HT1080 (cell line): ENCODE measurements at places on chromosomes 1 and 21.

GRCh38 chr1:55827350-55827749 is 612.2 kb upstream of the USP24 start:
- peak; percentile 88 for DNase-seq

DNA sequence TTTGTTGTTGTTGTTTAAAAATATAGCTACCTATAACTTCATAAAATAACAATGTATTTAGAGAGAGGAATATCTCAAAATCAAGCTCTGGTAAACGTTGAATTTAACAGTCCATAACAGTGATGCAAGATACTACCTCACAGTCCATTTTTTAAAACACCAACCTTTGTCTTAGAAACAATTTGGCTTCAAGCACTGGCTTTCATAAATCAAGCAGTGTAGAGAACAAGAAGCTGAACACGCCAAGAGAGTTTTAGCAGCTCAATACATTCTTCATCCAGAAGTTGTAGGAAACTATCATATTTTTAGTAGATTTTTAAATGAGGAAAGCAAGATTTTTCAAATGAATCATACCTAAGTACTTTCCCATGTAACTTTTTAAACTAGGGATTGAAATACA is 334.3 kb upstream of the ADAMTS5 start:
- no peak for DNase-seq

GRCh38 chr1:151005729-151006319 is 878 bp downstream of the MINDY1 start:
- DNase-seq = no peak

- peak; percentile 93 for DNase-seq
Observed at GRCh38 chr21:38773099-38774061, 32.3 kb upstream of the ETS2 start.

DNA sequence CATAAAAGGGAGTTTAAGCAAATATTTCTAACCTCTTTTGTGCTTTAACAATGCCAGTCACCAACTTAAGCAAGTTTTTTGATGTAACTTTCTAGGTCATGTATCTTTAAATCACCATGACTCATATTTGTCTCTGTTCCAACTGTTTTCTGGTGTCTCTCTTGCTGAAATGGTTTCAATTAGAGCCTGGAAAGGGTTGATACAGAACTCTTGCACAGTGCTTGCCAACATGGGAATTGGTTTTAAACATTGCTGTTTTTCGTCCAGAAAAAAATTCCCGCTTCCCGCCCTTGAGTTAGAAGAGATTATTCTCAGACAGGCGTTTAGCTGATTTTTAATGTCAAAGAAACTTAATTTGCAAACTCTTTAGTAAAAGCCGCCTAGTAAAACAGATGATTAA is 46.4 kb upstream of the SLC22A15 start:
- peak; percentile 53 for DNase-seq

- peak; percentile 97 for DNase-seq
Observed at GRCh38 chr1:67570486-67571143, 114.4 kb upstream of the GADD45A start.

DNA sequence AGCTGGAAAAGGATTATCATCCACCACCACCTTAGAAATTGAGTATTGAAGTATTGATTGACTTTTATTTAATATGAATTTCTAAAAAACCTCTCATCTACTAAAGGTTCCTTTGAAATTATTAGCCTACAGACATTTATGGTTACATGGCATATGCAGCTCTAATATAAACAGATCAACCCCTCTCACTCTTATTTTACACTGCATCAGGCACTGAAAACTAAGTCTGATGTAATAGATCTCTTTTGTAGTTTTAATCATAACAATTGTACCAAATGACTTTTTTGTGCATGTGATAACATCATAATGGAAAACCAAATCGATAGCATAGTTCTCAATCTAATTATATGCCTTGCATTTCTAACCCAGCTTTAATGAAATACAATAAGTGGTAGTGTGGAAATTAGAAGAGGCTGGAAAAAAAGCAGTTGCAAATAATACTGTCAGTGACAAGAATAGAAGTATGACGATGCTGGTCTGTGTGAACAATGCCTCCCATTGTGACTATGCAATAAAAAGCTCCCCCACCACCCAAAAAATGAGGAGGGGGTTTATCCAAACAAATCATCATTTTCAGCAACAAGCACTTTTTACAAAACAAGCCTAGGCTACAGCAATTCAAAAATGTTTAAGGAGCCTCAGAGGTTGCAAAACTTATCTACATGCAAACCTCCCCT is 426.5 kb upstream of the NFIA start:
- no peak for DNase-seq

GRCh38 chr1:163054181-163054591 is 15.0 kb upstream of the RGS4 start:
- no peak for DNase-seq

GRCh38 chr1:52365071-52365745 is 797 bp downstream of the CC2D1B start:
- DNase-seq = peak; percentile 72

DNA sequence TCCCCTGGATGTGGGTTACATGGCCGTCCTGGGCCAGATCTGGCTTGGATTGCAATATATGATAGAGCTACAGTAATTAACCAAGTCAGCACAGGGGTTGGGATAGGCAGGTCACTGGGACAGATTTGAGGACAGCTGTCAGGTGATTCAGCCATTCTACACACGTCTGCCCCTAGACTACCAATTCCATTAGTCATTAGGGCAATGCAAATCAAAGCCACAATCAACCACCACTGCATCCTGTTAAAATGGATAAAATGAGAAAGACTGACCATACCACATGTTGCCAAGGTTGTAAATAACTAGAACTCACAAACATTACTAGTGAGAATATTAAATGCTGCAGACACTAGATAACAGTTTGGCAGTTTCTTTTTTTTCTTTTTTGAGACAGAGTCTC is 16.0 kb downstream of the C21orf58 start:
- peak; percentile 86 for DNase-seq

DNA sequence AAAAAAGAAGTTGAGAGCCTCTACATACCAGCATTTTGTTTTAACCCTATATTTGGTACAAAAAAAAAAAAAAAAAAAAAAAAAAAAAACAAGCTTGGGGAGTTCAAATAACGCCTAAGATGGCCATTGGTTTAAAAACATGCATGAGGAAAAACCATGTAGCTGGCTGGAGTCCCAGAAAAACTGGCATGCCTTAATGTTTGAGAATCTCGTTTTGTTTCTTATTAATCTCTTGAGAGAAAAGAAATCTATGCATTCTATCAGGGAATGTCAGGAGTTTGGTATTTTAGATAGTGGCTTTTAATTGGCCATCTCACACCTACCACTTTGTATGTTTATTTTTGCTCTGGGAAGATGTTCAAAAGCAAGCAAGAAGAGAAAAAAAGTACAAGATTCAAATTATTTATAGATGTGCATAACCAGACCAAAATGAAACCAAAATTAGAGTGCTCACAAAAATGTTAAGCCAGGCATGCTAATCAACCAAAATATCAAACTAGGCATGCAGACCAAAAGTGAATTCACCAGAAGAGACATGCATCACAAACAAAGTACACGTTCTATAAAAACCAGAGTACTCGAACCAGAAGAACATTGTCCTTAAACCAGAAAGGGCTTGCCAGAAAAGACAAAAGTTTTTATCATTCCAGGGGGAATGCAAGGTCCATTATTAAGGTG is 156.6 kb downstream of the AK5 start:
- DNase-seq = no peak

- DNase-seq = no peak
Observed at GRCh38 chr1:116733476-116734365, 20.5 kb upstream of the CD2 start.

- peak; percentile 63 for DNase-seq
Observed at GRCh38 chr1:178397678-178398077, 99.1 kb downstream of the CLEC20A start.

DNA sequence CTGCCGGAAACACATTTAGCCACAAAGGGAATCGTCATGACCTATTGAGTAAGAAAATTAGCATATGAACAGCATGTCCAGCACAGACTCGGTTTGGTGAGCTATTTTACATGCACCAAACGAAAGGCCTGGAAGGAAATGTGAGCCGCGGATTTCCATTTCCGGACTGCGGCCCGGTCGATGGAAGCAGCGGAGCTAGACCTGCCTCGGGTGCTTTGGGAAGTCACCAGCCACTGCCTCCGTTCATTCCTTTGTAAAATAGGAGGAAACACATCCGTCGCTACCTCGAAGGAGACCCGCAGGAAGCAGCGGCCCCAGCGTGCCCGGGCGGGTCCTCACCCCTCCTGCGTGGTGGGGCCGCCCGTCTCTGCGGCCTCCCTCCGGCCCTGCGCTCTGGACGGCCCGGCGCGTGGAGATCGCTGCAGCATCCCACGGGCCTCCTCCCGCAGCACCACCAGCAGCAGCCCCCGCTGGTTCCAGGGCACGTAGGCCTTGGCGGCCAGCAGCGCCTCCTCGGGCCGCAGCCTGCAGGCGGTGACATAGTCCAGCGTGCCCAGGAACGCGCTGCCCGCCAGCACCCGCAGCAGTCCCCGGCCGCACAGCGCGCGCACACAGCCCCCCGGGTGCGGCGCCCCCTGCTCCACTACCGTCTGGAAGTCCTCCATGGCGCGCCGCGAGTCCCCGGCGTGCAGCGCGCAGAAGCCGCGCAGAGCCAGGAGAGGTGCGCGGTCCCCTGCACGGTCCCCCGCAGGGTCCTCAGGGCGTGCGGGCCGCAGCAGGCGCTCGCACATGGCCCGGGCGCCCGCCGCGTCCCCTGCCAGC is 12.1 kb downstream of the TTC34 start:
- DNase-seq = no peak

- peak; percentile 98 for DNase-seq
Observed at GRCh38 chr1:217660353-217661062, 29.4 kb downstream of the SPATA17 start.

GRCh38 chr1:234999513-234999940 is 129.1 kb downstream of the TOMM20 start:
- no peak for DNase-seq

DNA sequence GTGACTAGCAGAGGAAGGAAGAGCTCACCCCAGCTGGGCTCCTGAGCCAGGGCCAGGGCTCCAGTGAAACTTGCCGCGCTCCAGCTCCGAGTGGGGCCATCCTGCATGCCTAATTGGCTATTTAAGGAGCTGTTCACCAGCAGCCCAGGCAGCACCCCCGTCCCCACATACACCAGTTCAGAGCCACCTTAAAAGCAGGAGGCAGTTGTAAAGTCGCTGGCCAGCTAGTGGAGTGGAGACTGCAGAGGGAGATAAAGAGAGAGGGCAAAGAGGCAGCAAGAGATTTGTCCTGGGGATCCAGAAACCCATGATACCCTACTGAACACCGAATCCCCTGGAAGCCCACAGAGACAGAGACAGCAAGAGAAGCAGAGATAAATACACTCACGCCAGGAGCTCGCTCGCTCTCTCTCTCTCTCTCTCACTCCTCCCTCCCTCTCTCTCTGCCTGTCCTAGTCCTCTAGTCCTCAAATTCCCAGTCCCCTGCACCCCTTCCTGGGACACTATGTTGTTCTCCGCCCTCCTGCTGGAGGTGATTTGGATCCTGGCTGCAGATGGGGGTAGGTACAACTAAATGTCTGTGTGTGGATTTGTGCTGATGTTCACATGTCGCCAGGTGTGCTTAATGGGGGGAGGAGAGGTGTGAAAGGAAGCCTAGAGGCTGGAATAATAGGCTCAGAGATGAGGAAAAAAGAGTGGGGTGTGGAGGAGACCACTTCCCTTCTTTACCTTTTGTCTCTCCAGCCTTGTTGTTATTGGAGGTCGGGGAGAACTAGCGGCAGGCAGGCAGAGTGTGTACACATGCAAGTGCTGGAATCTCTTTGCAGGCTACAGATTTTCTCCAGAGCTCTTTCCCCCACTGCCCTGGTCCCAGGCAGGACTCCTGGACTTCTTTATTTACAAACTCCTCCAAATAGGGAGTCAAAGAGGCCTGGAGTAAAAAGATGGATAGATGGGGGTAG is at the start of gene CA14:
Gene CA14, plus strand, starts transcription at position 151 of the 962 bp plus-strand sequence. Its CDS starts 355 bp downstream, at position 506.
- DNase-seq = no peak
